ENCODE measurements at places on chromosomes 7 and 10. TPM values are rescaled to one million over a fixed set of nuclear protein-coding genes. Genes with fewer than 3 reads are reported as not detected.

- DNase-seq: no peak
Observed at GRCh38 chr7:155001756-155002410, 1.0 kb downstream of the PAXIP1 start.

DNA sequence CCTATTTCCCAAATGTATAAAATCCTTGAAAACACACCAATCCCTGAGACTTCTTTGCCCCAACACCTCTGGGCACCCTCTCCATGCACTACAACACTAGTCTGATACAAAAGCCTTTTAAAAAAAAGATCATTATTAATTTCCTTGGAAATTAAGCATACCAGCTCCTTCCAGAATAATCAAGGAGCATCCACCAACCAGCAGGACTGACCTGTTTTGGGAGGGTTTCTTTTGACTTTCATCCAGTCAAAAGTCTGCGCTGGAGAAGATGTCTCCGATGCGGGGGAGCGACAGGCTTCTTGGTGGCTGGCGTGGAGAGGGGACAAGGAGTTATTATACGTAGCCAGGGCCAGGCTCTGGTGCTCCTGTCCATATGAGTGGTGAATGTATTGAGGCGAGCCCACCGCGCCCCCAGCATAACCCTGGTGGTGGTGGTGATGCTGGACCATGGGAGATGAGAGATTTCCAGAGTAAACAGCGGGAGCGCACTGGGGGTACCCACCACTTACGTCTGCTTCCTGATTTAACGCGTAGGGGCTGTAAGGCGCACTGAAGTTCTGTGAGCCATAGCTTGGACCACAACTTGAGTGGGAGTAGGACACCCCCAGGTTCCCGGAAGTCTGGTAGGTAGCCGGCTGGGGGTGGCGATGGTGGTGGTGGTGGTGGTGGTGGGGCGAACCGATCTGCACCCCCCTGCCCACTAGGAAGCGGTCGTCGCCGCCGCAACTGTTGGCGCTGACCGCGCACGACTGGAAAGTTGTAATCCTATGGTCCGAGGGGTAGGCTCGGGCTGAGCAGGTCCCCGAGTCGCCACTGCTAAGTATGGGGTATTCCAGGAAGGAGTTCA, 527 bp downstream of the HOXA1 start:
- peak; percentile 43 for DNase-seq

VWDE gene
- 3.4 TPM for total RNA-seq

- no peak for DNase-seq
Observed at GRCh38 chr10:110002801-110003523, 4.8 kb upstream of the ADD3 start.

DNA sequence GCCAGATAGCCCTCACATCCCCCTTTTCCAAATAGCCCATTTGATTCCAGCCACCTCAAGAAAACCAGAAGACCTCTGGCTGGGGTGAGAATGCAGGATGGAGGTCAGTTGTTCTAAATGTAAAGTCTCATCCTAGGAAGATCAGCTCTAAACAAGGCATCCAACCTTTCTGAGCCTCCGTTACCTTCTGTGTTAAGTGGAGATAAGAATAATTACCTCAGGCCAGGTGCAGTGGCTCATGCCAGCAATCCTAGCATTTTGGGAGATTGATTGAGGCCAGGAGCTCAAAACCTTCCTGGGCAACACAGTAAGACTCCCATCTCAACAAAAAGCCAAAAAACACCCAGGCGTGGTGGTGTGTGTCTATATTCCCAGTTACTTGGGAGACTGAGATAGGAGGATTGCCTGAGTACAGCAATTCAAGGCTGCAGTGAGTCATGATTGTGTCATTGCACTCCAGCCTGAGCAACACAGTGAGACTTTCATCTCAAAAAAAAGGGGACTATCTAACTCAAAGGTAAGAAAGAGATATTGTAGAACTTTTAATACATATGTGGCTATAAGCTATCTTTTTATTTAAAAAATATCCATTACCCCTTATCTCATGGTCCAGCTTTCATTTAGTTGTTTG, 43.5 kb downstream of the PRTFDC1 start:
- no peak for DNase-seq

MOGAT3 gene
- total RNA-seq: not detected

EPHA1 gene
- 1.6 TPM for total RNA-seq

DNA sequence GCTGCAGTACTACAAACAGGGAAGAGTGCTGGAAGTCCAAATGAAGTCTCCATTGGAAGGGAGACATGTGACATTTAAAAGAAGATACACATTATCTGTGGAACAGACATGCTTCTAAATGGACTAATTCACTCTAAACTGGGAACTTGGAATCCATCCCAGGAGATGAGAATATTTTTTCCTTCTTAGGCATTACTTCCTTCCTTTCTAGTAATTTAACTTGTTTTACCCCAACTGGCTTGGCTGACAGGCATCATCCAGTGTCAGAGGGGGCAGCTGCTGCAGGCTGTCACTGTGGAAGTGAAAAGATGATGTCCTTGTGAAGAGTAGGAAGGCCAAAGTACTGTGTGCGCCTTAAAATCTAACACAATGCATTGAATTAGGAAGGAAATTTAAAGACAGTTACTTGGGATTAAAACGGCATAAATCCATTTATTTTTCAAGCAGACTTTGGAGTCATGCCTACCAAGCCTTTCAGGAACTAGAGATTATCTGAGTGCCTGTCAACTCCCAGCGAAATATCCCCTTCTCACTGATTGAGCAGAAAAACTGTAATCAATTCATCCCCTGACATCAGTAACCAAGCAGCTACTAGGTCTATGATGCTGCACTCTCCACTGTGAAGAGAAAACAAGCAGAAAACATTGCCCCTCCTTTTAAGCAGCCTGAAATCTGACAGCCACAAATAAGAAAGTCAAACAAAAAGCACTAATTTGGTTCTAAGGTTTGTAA, 161.2 kb downstream of the DGKI start:
- DNase-seq: no peak

DNA sequence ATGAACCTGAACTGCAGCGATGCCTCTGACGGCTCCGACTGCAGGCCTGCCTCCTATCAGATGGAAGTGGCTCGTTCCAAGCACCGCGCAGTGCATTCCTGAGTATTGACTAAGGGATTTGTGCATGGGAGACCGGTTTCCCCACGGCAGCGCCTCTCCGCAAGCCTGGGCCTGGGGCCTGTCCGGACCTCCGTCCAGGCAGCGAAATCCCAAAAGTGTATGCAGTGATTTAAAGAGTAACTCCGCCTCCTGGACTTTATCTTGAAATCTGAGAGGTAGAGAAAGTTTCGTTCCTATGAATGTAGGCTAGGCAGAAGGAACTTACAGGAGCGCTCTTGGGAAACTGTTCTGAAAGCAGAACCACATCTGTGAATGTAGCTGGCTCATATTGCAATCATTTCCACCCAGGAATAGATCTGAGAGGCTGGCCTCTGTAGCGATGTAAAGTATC, 106.2 kb upstream of the CELF2 start:
- DNase-seq: no peak

GRCh38 chr10:71069909-71070666, 142.3 kb upstream of the UNC5B start:
- no peak for DNase-seq

FZD1 gene
- total RNA-seq: not detected

H2BK1 gene
- total RNA-seq: not detected

DNA sequence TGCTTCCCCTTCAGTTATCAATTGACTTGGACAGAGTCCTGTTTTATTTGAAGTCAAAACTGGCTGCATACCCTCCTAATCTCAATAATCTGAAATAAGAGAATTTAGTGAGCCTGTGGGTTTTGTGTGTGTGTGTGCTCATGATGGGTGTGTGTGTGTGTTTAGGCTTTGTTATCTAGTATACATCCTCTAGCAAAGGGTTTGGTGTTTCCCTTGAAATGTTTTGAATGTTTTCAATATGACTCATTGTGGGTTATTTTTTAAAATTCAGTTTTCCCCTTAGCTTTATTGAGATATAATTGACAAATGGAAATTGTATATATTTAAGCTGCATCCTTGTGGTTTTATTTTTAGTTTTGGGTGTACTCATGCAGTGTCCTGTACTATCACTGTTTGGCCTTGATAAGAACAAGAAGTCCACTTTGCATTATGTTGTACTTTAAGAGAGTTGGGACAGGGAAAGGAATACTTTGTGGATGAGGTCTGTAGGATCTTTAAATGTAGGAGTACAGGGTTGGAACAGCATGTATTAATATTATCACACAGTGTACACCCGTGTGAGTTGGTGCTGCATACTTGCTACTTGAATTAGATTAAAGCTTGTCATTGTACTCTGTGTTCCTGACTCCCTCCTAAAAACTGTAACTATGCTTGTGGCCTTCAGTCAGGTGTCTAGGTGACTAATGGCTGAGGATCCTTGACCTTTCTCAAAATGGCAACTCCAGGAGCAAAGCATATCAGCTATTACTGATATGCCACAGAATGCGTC, 58.3 kb downstream of the VCL start:
- peak; percentile 55 for DNase-seq
